Cerebellar cortex (tissue), 1 donor: ENCODE measurements at places on chromosomes 16 and 17.

DNA sequence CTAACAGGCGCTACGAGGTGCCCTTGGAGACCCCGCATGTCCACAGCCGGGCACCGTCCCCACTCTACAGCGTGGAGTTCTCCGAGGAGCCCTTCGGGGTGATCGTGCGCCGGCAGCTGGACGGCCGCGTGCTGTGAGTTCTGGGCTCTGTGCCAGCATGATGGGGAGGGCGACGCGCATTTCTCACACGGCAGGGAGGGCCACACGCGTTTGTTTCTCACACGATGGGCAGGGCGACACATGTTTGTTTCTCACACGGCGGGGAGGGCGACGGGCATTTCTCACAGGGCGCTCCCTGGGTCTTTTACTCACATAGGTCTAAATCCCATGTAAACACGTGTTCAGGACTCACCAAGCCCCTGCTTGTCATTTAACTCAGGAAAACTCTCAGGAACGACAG, 4.4 kb downstream of the GAA start:
- no peak for DNase-seq

DNA sequence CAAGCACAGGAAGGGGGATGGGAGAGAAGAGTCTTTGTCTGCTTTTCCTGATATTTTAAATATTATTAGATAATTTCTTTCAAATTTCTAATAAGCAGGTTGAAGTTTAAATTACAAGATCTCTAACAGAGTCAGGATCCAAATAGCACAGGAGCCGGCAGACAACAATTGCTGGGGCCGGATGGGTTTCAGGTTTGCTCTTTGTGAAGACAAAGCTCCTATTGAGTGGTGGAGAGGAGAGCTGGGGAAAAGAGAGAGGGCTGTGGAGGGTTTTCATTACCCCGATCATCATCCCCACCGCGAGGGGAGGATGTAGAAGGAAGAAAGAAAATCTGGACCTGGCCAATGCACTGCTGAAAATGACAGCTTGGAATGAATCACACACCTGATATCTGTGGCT, 197.3 kb downstream of the SOX9 start:
- no peak for DNase-seq

DNA sequence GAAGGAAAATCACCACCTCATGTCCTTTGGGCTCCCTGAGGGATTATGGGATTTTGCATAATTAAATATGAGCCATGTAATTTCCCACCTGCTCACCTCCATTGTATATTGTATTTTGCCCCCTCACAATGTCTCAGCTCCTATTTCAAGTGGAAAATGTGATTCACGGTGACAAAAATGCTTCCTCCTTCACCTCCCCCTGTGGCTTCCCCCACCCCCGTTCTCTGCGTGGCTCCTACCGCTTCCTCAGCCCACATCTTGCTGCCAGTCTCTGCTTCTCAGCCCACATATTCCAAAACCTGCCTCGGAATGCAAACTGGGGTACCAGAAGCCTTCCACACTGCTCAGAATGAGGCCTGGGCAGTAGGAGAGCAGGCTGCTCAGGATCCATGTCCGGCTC, 394.5 kb upstream of the C16orf82 start:
- DNase-seq: no peak

GRCh38 chr16:799111-799947, 1.2 kb downstream of the GNG13 start:
- DNase-seq: no peak

- no peak for DNase-seq
Measured at GRCh38 chr16:11848842-11849241, 2.5 kb downstream of the RSL1D1 start.

DNA sequence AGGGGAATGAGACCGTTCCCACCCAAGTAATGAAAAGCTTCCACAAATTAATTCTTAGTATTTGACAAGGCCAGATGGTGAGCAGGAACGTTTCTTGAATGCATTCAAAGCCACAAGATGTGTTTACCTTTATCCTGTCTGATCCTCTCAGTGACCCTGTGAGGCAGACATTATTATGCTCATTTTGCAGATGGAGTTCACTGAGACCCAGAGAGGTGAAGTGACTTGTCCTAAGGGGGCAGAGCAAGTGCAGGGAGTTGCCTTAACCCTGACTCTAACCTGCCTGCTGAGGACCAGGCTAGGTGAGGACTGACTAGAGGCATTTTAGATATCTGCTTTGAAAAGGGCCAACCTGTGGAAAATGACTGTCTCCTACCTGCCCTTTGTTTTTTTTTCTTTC, 156.7 kb downstream of the HAPSTR1 start:
- no peak for DNase-seq
